Kidney tubule cell (primary cell): ENCODE measurements at places on chromosomes 12 and 14.

GRCh38 chr14:81936902-81937301 is 403.2 kb upstream of the SEL1L start:
- DNase-seq: no peak

GRCh38 chr14:68427550-68427890 is 365.3 kb downstream of the ZFP36L1 start:
- no peak for DNase-seq

GRCh38 chr14:67942080-67942710 is 122.6 kb downstream of the RAD51B start:
- no peak for DNase-seq

- DNase-seq: no peak
These were observed 28.4 kb downstream of the SARNP start for GRCh38 chr12:55789171-55789570.

DNA sequence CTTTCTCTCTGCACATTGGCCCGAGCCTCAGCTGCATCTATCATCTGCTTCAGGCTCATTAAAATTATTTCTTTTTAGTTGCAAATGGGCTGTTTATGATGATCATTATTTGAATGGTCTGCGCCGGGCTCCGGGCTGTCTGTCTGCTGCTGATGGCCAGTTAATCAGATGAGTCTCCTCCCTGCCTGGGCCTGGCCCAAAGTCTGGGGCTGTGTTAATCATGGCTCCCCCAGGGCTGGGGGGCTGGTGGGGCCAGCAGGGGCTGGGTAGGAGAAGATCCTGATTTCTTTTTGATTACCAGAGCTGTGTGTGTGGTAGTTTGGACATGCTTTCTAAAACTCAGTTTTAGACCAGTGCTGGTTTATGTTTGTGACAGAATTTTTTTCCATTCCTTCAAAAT is 159.1 kb downstream of the PHETA1 start:
- DNase-seq: no peak

DNA sequence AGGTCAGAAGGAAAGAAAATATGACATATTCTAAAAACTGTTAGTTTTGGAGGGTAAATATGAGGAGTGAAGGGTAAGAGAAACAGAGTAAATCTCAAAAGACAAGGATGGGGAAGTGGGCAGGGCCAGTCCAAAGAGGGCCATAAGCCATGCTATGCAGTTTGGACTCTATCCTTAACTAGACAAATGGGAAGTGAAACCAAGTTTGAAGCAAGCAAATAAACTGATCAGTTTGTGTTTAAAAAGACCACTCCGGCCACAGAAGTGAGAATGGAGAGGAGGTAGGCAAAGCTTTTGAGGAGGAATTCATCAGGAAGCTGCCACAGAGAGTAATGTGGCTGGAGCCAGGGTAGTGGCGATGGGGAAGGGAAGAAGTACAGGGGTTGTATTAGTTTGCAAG is 37.5 kb upstream of the DAAM1 start:
- DNase-seq: no peak

GRCh38 chr14:89417465-89418225 is 612 bp upstream of the FOXN3 start:
- DNase-seq: peak; percentile 72

GRCh38 chr12:124179936-124180607 is 114.8 kb upstream of the RFLNA start:
- peak; percentile 75 for DNase-seq
